Upper lobe of right lung (tissue), 1 donor: ENCODE measurements at places on chromosomes 3 and 15. TPM values are rescaled to one million over a fixed set of nuclear protein-coding genes. Genes with fewer than 3 reads are reported as not detected.

Gene MRAS
- 79.4 TPM for total RNA-seq

DNA sequence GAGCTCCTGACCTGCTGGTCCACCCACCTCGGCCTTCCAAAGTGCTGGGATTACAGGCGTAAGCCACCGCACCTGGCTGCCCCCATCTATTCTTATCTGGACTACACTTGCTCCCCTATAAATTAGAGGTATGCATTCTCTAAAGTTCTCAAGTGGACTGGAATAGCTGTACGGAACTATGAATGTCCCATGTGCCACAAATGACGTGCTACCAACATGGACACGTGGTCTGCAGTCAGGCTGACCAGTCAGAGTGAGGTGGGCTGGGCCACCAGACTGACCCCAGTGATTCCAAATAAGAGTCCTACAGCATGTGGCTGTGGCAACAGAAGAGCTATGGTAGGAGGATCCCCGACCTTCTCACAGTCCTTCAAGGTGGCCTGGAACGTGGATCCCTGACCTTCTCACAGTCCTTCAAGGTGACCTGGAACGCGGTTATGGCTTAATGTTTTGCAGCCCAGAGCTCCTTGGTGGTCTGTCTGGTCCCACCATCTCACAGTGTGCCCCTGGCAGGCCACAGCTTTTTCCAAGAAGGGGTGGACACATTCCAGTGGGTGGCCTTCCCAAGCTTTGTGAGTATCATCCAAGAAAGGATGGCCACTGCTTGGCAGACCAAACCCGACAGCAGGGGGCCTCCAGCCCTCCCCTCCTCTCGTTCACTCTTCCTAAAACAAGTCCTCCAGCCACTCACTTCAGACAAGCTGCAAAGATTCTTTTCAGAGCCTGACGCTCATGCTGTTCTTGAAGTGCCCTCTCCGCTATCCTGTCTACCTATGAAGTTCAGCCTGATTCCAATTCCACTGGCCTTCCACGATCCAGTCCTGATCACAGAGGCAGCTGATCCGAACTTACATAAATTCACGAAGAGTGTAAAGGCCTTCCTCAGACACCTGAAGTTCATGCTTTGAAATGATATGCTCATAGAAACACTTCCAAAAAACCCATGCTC lies 4.4 kb downstream of the ADAMTS17 start:
- no peak for DNase-seq

GRCh38 chr3:102179326-102180177 lies 255.3 kb upstream of the ZPLD1 start:
- no peak for DNase-seq

DNA sequence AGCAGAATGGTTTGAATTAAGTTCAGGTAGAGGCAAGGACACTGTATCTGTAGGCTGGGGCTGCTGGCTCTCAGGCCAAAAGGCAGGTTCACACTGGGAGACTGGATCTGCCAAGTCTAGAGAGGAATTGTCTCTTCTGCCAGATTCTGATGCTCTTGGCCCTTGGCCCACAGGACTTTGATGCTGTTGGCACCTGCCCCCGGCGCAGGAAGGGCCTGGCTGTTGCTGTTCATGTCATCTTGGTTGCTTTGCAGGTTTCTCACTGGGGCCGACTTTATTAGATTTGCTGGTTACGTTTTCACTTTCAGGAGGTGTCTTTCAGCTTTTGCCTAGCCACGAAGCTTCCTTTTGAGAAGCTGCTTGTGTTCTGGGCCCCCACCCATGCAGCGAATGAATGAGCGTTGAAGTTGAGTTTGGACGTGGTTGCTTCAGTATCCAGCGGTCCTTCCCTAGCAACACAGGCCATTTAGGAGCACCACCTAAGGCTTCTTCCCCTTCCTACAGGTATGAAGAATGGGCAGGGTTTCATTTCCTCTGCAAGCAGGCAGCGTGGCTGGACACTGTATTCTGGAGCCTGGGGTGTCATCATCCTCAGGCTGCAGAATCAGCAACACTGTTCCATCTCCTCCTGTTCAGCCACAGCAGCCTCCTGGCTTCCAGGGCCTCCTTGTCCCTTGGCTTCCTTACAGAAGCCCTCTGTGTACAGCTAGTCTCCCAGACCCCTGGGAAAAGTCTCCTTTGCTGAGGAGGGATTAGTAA lies 65.6 kb upstream of the PRR23C start:
- no peak for DNase-seq

DNA sequence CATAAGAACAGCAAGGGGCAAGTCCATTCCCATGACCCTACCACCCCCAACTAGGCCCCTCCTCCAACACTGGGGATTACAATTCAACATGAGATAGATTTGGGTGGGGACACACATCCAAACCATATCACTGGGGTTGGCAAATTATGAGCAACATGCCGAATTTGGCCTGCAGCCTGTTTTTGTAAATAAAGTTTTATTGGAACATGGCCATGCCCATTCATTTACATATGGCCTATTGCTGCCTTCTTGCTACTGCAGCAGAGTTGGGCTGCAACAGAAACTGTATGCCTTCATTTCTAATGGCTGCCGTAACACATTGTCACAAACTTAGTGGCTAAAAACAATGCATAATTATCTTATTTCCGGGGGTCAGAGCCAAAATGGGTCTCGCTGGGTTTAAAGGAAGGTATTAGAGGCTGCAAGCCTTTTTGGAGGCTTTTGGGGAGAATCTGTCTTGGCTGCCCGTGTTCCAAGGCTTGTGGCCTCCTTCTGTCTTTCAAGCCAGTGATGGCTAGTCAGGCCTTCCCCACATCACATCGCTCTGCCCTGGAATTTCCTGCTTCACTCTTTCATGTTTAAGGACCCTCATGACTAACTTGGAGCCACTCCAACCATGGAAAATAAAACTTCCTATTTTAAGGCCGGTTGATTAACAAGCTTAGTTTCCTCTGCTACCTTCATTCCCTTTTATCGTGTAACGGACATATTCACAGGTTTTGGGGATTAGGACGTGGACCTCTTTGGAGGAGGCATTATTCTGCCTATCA lies 428.5 kb upstream of the PROK2 start:
- DNase-seq = no peak
